ENCODE measurements at places on chromosomes 16 and 17. TPM values are rescaled to one million over a fixed set of nuclear protein-coding genes. Genes with fewer than 3 reads are reported as not detected.

DNA sequence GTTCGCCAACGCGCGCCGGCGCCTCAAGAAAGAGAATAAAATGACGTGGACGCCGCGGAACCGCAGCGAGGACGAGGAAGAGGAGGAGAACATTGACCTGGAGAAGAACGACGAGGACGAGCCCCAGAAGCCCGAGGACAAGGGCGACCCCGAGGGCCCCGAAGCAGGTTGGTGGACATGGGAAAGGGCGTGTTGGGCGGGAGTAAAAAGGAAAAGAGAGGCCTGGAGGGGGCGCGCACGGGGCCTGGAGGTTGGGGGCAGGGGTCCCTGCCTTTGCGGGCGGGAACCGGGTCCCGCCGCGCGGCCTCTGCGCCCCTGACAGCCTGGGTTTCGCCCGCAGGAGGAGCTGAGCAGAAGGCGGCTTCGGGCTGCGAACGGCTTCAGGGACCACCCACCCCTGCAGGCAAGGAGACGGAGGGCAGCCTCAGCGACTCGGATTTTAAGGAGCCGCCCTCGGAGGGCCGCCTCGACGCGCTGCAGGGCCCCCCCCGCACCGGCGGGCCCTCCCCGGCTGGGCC is 2.1 kb downstream of the IRX5 start:
- DNase-seq, result no peak

DNA sequence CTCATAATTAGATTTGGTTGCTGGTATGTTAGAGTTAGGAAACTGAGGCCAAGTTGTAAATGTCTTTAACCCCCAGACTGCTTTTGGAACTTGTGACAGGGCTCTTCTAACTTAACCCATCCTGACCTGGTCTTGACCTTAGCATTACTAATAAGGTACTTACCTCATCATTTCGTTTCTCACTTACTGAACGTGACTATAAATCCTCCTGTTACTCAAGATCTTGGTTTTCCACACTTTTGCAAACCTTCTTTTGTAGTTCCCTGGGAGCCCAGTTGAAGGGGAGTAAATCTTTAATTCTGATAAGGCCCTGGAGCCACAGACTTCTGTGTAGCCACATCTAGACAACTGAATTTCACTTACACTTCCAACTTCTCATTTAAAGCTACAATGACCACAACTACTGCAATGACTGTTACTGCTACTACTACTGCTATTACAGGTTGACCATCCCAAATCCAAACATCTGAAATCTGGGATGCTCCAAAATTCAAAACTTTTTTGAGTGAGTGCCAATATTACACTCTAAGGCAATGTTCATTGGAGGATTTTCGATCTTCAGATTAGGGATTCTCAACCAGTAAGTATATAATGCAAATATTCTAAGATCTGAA is 248.8 kb upstream of the TBX2 start:
- no peak for DNase-seq

GRCh38 chr17:34974179-34974578 is 6.1 kb upstream of the LIG3 start:
- DNase-seq, result no peak

- no peak for DNase-seq
Measured at GRCh38 chr17:77356690-77357201, 216.0 kb downstream of the SEC14L1 start.

GRCh38 chr17:58331815-58332777 is 3.5 kb upstream of the TSPOAP1 start:
- no peak for DNase-seq

DNA sequence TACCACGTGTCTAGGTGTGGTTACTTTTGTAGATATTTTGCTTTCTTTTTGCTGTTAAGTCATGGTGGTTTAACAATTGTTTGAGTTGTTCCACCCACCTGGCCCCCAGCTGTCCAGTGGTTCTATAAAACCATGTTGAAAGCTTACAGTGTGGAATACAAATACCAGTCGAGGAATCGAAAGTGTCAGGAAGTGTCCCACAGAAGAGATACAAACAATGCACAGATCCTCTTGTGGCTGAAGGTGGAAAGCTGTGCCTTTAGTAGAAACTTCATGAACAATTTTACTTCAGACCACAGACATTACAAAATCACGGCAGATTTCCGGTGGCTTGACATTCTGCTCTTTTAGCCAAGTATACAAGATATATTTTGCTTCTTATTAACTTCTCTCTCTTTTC is 782.4 kb upstream of the SOX9 start:
- DNase-seq, result peak; percentile 9

GRCh38 chr16:72532906-72533410 is 361.0 kb upstream of the PMFBP1 start:
- no peak for DNase-seq

- no peak for DNase-seq
Measured at GRCh38 chr17:2013994-2014317, 11.2 kb downstream of the RTN4RL1 start.

GRCh38 chr17:22718689-22719088 is 1026.4 kb downstream of the KCNJ18 start:
- DNase-seq, result no peak

- no peak for DNase-seq
Measured at GRCh38 chr17:76333673-76334505, 19.8 kb downstream of the PRPSAP1 start.

DNA sequence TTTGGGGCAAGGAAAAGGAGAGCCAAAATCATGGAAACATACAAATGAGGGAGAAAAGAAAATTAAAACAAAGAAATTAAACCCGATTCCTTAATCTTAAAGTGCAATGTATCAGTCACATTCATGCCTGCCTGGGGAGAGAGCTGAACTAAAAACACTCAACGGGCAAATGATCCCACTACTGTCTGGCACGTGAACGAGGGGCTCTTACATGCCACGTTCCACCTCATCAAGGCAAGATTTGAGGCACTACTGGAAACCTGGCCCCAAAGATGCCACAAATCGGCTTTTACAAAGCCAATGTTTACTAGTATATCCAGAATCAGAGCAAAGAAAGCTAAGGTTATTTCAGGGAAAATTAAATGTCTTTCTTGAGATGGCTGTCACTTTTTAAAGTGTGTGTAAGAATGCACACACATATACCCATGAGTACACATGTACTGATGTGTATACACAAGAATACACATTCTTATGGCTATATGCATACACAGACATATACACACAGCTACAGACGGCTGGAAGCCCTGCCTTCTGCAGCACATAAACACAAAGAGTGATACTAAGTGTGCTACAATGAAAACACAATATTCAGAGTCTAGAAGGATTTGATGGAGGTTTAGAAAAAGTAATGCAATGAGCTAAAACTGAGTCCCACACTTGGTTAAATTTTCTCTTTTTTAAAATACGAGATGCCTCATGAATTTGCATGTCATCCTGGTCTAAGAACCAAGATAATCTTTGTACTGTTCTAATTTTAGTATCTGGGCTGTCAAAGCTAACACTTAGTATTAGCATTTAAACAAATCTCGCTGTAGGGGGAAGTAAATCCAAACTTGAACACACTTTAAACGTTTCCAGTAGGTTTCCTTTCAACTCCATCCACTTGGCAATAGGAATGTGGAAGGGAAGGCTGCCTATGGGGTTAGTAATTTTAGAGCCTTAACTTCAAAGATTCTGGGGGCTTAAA is 85.8 kb downstream of the CYTH1 start:
- no peak for DNase-seq

- no peak for DNase-seq
Measured at GRCh38 chr16:58127634-58128033, 1.5 kb downstream of the CFAP20 start.

- DNase-seq, result peak; percentile 99
Measured at GRCh38 chr17:59786536-59787319, 79.3 kb downstream of the VMP1 start.

GRCh38 chr16:56625140-56625942 is at the start of gene MT1E:
MT1E (plus strand) TSS chr16:56625781; CDS start chr16:56625852, 71 bp downstream.
- DNase-seq, result no peak

- no peak for DNase-seq
Measured at GRCh38 chr16:75287708-75288107, 36.3 kb upstream of the BCAR1 start.

DNA sequence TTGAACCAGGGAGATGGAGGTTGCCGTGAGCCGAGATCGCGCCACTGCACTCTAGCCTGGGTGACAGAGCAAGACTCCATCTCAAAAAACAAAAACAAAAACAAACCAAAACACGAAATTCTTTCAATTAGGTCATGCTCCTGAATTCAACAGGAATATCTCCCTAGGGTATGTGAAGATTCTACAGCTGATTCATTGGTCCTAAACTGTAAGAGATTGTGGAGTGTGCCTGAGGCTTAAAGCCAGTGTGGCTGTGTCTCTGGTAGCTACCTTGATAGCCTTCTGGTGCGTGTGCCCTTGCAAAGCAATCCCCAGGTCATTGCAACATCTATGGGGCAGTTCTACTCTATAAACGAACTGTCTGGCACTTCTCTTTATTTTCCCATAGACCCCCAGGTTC is 48.4 kb downstream of the USP43 start:
- DNase-seq, result no peak

GRCh38 chr17:50658616-50659015 is 23.9 kb downstream of the ABCC3 start:
- no peak for DNase-seq

DNA sequence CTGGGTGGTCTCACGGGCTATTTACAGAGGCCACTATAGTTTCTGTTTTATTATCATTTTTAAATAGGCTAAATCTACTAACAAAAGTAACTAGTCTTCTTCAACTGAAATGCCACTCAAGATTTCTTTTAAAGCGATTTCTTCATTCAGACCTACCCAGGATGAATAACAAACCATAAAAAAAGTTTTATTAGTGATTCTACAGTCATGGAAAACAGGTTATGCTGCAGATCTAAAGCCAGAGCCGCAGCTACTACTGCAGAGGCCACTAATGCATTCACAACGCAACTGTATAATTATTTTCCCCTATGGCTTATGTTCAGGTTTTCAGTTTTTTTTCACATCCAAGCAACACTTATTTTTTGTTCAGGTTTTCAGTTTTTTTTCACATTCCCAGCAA is 136.2 kb upstream of the AXIN2 start:
- no peak for DNase-seq

The OMG gene
- not detected for total RNA-seq

The COQ7 gene
- total RNA-seq, result 28.5 TPM

The UNC13D gene
- 0.57 TPM for total RNA-seq

The TBC1D28 gene
- total RNA-seq, result not detected

The TNS4 gene
- 0.32 TPM for total RNA-seq

The ACSM2A gene
- not detected for total RNA-seq

The CDH1 gene
- total RNA-seq, result not detected

The SULT1A1 gene
- 14.2 TPM for total RNA-seq

The ATP2C2 gene
- not detected for total RNA-seq

Measured in NCI-H460 (cell line).